CMK (cell line): ENCODE measurements at places on chromosomes 6 and 20.

DNA sequence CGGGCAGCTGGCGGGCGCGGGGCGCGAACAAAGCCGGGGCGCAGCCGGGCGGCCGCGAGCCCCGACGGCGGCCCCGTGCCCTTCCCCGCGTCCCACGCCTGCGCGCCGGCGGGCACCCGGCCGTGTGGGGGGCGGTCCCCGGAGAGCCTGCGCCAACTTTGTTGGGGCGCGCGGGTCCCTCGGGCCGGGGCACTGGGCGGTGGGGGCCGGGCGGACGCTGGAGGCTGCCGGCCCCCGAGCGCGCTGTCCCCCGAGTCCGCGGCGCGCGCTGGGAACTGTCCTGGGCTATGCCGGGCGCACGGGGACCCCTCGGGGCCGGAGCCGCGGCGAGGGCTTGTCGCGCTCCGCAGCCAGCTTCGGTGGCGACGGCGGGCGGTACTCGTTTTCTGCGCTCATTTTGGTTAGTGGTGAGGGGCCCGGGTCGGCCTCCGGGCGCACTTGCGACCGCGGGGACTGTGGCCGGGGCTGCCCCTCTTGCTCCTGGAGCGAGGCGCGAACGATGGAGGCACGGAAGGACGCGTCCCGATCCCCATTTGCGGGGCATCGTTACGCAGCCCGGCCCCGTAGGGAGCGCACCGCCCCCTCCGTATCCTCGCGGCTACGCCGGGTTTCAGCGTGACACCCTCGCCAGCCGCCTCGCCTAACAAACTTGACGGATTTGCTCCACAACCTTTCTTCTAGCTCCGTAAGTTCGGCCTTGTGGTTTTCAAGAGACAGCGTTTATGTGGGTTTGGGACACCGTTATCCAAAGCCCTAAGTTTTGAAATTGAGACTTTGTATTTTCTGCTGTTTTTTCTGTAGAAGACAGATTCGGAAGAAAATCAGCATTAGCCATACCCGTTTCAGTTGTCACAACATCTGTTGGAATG lies 622 bp downstream of the SS18L1 start:
- DNase-seq, result no peak

- DNase-seq, result no peak
Measured at GRCh38 chr6:133815313-133815712, 73.6 kb upstream of the TCF21 start.

- no peak for DNase-seq
Measured at GRCh38 chr6:129859524-129859923, 1.6 kb downstream of the TMEM244 start.

DNA sequence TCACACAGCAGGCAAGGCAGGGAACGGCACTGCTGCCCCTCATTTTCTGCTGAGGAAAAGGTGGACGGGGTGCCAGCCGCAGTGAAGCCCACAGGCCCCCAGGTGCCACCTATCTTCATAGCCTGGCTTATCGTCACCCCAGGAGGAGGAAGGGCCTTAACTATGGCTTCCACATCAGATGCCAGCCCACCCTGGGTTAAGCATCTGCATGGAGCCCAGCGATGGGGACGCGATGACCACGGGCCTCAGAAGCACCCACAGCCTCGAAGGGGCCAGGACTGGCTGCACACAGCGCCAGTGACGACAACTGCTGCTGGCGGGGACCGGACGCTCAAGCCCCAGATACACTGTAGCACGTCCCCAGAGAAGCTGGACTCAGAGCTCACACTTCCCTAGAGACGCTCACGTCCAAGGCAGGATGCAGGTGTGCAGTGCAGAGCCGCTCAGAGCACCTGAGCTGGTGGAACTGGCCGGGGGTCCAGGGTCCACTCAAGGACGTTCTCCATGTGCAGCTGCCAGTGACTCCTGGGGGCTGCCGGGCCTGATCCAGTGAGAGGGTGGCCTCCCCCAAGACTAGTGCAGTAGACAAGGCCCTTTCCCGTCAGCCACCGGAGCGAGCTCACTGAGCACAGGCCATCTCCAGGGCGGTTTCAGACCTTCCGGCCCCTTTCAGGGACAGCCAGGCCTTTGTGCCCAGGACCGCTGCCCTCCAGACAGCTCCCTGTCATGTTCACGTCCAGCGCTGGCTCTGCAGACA lies 83.0 kb downstream of the YTHDF1 start:
- DNase-seq, result no peak

DNA sequence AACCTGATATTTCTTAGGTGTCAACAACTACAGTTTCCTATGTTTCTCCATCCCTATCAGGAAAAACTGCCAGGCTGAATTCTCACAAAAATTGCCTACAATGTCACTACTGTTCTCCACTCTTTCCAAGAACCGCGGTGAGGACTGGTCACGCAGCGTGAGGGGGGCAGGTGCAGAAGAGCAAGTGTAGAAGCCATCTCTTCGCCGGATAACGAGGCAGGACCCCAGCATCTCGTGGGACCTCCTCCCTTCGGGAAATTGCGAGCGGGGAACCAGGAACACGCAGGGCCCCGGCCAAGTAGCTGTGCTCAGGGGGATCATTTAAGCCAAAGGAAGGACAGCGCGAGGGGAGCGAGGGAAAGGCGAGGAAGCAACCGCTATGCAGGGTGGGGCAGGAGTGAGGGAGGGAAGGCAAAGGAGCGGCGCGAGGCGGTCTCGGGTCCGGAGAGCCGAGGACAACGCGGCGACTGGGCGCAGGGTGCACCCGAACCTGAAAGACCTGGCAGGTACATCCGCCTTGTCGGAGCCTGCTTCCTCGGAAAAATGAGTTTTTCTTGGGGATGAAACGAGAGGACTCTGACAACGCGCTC lies 559 bp downstream of the APMAP start:
- no peak for DNase-seq

GRCh38 chr6:113607821-113608545 lies 249.2 kb upstream of the MARCKS start:
- no peak for DNase-seq

DNA sequence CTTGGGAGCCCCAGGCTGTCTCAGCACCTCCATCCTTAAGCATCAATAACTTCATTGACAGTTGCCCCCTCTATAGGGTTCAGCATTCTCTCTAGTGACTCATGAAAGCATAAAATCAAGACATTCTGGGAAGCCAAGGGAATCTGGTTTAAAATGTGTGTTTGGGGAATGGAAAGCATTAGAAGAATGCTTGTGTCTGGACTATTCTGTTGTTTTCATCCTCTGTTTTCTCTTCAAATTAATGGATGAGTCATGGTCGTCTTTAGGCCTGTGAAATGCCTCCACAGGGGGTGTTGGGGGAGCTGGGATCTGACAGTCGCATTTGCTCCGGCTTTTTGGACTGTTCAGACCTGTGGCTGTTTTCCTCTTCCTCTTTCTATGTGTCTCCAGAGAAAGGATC lies 279.7 kb downstream of the CDC5L start:
- DNase-seq, result no peak

DNA sequence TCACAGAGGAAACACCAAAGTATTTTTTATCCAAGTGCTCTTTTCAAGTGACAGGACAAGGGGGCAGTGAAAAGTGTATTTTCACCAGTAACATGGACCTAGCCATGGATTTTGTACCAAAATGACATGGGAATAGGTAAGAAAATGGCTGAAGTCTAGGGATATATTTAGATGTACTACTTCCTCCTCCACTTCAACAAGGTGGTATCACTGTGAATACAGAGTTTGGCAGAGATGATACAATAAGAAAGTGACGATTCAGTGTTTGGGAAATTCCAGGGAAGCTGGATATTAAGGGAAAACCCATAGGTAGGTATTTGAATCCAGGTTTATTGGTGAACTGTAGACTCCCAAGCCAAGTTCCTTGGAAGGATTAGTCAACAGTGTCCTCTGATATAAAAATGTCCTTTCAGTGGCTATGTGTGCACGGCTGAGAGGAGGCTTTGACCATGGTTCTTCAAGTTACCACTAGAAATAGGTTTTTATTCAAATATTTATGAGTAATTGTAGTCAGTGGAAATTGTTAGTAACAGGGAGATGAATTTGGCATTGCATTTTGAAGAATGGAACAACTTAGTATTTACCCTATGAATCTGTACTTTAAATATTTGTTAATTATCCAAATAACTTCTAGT lies 356.0 kb upstream of the CITED2 start:
- no peak for DNase-seq

DNA sequence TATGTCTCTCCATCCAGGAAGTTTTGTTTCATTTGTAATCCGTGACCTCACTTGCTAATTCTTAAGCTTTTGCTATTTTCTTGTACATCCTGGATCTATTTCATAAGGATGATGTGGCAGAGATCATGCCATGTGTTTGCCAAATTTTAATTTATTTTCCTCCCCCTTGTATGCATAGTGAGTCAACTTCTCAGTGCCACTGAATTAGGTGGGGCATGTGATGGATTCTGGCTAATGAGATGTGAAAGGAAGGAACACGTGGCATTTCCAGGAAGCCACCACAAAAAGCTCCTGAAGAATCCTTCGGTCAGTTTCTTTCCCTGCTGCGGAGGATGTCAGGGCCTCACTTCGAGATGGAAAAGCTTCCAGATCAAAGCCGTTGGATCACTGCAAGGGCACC lies 86.2 kb upstream of the PRL start:
- DNase-seq, result no peak

DNA sequence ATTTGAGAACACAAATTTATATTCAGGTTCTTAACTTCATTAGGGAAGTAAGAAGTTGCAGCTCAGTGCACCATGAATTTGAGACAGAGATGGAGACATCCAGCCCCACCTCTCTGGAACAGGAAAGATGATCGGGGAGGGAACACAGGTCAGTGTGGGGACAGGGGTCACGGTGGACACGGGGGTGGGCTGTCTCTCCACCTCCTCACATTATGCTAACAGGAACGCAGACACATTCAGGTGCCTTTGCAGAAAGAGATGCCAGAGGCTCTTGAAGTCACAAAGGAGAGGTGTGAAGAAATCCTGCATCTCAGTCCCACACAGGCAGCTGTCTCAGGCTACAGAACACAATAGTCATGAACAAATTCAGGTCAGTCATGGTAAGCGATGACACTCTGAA lies 3.1 kb downstream of the HLA-C start:
- DNase-seq, result no peak

GRCh38 chr20:60491051-60491581 lies 532.9 kb downstream of the CDH26 start:
- no peak for DNase-seq

DNA sequence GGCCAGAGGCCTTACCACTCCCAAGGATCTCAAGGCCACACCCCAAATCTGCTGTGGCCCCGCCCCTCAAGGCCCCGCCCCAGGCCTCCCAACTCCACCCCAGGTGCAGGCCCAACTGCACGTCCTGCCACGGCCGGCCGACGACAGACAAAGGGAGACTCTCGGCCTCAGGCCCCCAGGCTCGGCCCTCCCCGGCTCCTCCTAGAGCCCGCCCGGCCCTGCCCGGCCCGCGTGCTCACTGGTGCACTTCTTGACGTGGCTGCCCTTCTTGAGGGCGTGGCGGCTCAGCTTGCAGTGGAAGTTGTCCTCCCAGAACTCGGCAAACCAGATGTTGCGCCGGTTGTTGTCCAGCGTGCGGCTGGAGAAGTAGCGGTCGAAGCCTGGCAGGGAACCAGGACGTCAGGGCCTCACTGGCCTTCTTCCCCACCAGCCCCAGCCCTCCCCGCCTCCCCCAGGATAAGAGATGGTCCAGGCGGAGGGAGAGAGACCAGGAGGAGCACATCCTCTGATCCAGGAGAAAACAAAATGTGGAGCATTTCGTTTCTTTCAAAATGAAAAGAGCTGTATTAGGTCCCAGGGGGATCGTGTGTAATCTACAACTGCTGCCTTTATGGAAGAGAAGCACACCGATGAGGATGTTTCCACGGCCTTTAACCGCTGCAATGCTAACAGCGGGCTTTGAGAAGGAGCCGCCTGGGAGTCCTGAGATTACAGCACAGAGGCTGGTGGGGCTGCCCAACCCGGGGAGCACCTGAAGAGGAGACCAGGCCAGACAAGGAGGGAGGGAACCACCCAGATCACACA lies 89.4 kb downstream of the GRM4 start:
- no peak for DNase-seq

DNA sequence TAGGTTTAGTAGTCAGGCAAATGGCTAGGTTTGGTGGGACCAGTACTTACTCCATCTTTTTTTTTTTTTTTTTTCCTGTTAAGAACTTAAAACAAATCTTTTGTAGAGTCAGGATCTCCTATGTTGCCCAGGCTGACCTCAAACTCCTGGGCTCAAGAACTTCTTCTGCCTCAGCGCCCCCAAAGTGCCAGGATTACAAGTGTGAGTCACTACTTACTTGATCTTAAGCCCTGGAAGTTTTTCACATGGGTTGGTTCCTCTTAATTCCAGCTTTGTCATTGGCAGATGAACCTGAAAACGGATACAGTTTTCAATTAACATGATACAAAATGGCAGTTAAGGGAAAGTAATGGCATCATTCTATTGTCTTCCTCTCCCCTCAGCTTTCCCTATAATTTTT lies 179.4 kb upstream of the JAG1 start:
- DNase-seq, result no peak

GRCh38 chr6:88722686-88723085 lies 240.7 kb downstream of the RNGTT start:
- DNase-seq, result no peak

GRCh38 chr6:69061066-69061465 lies 426.0 kb downstream of the ADGRB3 start:
- DNase-seq, result no peak
